Fibroblast of lung (primary cell): ENCODE measurements at places on chromosomes 1 and 21. TPM values are rescaled to one million over a fixed set of nuclear protein-coding genes. Genes with fewer than 3 reads are reported as not detected.

Gene OR10Z1
- under 0.01 TPM in 1 of 2 replicates, not detected in the other for total RNA-seq

Gene TEDDM1
- not detected in 2 replicates for total RNA-seq

Gene INSRR
- not detected in 2 replicates for total RNA-seq

Gene MPL
- not detected in 2 replicates for total RNA-seq
